ENCODE measurements at places on chromosomes 1 and 21.

- DNase-seq = peak; percentile 8
Measured at GRCh38 chr1:204390751-204391466, 20.7 kb downstream of the PPP1R15B start.

- DNase-seq = no peak
Measured at GRCh38 chr21:43588957-43589356, 70.3 kb downstream of the HSF2BP start.

GRCh38 chr21:38752051-38752505, 53.7 kb upstream of the ETS2 start:
- no peak for DNase-seq

GRCh38 chr21:45533361-45533845, 8.8 kb downstream of the SLC19A1 start:
- DNase-seq = no peak

DNA sequence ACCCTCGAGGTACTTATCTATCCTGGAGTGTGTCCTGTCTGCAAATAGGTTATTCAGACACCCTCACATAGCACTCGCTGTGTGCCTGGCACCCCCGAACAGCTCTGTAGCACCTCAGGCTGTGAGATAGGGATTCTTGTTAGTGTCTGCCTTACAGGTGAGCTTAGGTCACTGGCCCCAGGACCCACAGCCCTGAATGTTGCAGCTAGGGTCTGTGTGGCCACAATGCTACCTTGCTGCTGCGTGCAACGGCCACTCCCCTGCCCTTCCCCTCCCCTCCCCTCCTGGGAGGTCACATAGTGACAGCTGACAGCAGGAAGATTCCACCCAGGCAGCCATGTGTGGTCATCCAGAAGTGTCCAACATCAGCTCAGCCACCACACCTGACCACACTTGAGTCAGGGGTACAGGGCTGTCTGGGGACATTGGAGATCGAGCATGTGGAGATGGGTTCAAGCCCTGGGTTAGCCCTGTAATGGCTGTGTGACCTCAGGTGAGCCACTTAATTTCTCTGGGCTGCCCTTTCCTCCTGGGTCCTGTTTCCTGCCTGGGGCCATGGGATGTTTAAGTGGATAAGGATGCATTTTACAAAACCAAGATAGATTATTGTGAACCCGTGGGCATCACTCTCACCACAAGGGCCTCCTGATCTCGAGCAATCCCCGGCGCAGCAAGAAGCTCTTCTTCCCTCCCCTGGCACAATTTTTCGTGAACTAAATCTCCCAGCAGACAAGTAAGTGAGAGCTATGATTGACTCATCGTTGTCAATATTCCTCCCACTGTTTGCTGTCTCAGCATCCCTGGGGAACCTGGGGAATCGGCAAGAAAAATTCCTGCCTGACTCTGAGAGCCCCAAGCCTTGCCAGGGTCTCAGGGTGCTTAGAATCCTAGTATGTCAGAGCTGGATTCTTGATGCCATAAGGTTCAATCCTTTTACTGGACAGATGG, 208.7 kb downstream of the PTPRU start:
- peak; percentile 8 for DNase-seq

- DNase-seq = no peak
Measured at GRCh38 chr1:198598796-198599321, 40.0 kb upstream of the PTPRC start.

DNA sequence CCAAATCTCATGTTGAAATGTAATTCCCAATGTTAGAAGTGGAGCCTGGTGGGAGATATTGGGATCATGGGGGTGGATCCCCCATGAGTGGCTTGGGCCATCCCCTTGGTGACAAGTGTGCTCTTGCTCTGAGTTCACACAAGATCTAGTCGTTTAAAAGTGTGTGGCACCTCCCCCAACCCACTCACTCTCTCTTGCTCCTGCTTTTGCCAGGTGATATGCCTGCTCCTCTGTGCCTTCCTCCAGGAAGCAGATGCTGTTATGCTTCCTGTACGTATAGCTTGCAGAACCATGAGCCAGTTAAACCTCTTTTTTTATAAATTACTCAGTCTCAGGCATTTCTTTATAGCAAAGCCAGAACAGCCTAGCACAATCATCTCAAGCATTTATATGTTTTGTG, 23.0 kb upstream of the HSPA13 start:
- DNase-seq = no peak
